SK-N-DZ (cell line): ENCODE measurements at places on chromosomes 5 and 9.

GRCh38 chr9:114757984-114758383 is 47.9 kb downstream of the TNFSF15 start:
- DNase-seq, result no peak

GRCh38 chr9:75850459-75851200 is 39.8 kb upstream of the PCSK5 start:
- DNase-seq, result no peak

GRCh38 chr9:33458444-33458843 is 11.1 kb upstream of the AQP3 start:
- no peak for DNase-seq

DNA sequence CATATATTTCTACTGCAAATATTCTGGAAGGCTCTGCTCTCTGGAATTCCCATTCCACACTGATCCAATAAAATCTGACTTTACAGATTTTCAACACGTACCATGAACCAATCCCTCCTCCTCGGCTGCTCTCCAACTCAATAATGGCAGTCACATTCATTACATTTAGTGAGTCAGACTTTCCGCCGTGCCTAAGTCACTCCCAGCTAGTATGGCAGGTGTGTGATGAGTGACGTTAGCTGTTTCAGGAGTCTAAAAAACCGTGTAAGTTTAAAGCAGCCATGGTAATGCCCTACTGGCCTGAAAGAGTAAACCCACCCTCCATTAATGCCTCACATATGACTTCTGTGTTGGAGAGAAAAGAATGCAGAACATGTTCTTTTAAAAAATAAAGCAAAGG is 3.3 kb downstream of the FBN2 start:
- DNase-seq, result no peak

- DNase-seq, result no peak
Measured at GRCh38 chr5:121693864-121694263, 157.8 kb upstream of the FTMT start.

- no peak for DNase-seq
Measured at GRCh38 chr9:76895186-76895585, 10.7 kb downstream of the PRUNE2 start.

GRCh38 chr5:93072831-93073459 is 508.1 kb downstream of the NR2F1-AS1 start:
- DNase-seq, result no peak
